ENCODE measurements at places on chromosomes 3 and 15. TPM values are rescaled to one million over a fixed set of nuclear protein-coding genes. Genes with fewer than 3 reads are reported as not detected.

The MOBP gene
- not detected for total RNA-seq

The CLDN16 gene
- 0.74 TPM for total RNA-seq

- peak; percentile 86 for DNase-seq
These were observed at the start of gene CFAP92 for GRCh38 chr3:128993461-128994172. Gene CFAP92 (minus strand): TSS chr3:128994076. CDS start chr3:128993304, 772 bp downstream.

- no peak for DNase-seq
These were observed 349.7 kb downstream of the TUSC7 start for GRCh38 chr3:117059067-117059955.

DNA sequence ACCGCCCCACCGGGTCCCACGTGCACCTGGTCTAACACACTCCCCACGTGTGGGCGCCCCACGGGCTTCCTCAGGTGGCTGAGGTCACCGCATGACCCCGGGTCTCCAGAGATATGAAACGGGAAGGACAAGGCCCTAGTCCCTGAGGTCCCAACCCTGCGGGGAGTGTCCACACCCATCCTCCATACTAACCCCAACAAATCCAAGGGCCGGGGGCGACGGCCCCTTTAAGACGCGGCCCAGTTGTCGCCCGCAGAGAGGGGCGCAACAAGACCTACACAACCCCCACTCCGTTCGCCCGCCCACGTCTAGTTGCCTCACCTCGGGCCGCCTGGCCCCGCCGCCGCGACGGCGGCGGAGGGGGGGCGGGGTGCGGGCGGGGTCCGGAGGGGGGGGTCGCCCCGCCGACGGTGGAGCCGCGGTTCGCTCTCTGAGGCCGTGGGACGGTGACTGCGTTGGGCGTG lies 396 bp downstream of the INO80 start:
- peak; percentile 54 for DNase-seq

- no peak for DNase-seq
These were observed 165.1 kb downstream of the LSAMP start for GRCh38 chr3:116280130-116280740.

DNA sequence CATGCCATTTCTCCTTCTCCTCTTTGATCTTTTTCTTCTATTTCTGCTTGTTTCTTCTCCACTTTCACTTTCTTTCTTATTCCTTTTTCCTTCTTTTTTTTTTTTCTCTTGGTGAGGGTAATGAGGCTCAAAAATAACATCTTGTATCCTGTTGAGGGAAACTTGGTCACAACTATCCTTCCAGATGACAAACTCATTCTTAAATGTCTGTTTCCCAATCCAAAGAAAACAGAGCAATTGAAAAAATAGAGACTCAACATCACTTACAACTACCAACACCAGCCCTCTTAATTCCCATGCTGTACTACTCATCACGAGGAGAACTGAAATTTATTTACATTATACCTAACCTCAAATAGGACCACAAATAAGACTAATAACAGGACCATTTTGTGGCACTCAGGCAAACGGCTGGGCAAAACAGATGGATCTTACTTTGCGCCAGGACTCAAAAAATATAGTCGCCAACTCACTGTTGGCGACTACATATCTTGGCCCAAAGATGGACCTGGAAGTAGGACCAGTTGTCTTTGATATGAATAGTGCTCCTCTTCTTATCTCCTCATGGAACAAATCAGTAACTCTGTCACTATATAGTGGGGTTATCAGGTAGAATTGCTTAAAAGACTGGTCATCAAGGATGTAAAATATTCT lies 343.9 kb downstream of the ZBTB20 start:
- no peak for DNase-seq

GRCh38 chr3:23117856-23118255 lies 85.3 kb upstream of the UBE2E2 start:
- no peak for DNase-seq
